ENCODE measurements at places on chromosomes 16 and 17.
A peak's percentile ranks its signal among the peaks of the same experiment; 100 is the strongest.

GRCh38 chr17:49223517-49224197 lies 6.9 kb downstream of the PHOSPHO1 start:
- peak; percentile 53 for DNase-seq

- DNase-seq, result no peak
Observed at GRCh38 chr17:55889271-55889670, 138.4 kb downstream of the PCTP start.

GRCh38 chr16:22098405-22099255 lies 6.3 kb downstream of the VWA3A start:
- DNase-seq, result peak; percentile 42

- DNase-seq, result no peak
Observed at GRCh38 chr17:81650951-81651350, 5.4 kb downstream of the PDE6G start.

GRCh38 chr17:17737961-17738894 lies 57.0 kb downstream of the RAI1 start:
- DNase-seq, result no peak
